ENCODE measurements at places on chromosomes 2 and 18. TPM values are rescaled to one million over a fixed set of nuclear protein-coding genes. Genes with fewer than 3 reads are reported as not detected.
A peak's percentile ranks its signal among the peaks of the same experiment; 100 is the strongest.

DNA sequence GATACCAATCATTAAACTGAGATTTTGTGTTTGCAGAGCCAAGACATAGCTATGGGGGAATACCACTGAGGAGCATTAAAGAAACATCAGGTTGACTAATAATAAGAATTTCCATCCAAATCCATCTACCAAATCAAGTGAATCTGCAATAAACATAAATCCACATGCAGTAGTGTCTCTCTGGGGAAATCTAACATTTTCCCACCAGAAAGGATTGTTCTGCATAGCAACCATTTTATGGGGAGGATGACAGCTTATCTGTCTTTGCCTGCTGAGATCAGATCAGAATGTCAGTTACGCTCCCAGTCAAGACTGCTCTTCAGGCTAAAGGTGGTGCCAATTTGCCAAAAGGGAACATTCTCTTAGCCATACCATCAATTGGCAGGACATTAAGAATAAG, 1098.9 kb upstream of the CHAC2 start:
- no peak for DNase-seq

DNA sequence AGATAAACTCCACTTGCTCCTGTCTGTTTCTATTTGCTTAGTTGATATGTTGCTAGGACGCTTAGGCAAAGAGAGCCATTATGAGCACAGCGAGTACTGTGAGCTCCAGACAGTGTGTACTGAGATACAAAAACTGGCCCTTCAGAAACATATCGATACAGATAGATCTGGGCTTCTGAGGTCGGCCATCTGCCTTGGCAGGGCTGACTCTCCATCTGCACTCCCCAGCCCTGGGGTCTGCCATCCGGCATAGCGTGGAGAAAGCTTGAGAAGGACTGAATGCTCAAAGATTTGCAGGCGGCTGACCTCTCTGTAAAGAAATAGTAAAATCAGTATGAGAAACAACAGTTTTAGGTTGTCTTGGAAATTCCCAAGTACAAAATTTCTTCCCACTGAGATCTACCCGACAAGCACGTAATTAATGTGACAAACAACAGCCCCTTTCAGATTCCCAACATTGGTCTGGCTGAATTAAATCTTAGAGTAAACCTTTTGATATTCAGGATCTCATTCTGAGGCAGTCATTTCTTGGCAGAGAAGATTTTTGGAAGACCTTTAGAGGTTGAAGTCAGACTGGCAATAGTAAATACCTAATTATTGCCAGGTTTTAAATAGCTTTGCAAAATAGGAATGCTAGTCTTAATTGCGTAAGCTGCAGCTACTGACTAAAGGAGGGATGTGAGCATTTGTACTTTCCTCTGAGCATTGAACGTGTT, 127.4 kb downstream of the CHST9 start:
- DNase-seq: no peak

DNA sequence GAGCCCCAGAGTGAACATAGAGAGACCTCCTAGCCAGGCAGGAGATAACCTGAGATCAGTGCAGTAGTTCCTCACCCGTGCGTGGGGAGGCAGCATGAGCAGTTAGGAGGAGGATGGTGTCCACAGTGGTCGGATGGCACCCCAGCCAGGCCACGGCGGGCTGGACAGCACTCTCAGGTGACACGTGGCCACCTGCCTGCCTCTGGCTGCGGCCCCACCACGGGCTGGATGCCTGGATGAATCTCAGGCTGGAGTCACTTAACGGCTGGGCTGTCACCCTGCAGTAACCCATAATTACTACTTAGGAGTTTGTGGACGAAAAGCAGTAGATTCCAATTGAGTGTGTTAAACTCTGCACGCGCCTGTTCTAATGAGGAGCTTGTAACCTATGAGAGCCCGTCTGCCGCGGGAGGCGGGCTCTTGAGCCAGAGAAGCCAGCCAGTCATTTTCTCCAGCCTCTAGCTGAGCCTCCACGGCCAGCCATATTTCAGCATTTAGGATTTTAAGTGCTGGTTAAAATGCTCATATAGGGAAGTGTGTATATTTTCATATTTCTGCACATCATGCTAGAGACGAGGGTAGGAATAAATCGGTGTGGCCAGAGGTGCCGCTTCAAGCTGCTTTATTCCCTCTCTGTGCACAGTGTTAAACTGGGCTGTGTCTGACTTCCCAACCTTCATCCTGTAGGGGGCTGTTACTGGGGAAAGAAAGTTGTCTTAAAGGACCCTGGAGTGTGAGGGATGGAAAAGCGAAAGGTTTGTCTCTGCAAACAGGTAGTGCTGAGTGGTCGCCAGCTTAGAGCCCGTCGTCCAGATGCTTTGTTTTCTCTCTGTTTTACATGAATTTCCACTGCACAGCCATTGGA, 144.0 kb downstream of the GLI2 start:
- no peak for DNase-seq

GRCh38 chr2:17940091-17940630, 61.7 kb downstream of the KCNS3 start:
- no peak for DNase-seq

- DNase-seq: no peak
Observed at GRCh38 chr2:173970516-173970924, 5.3 kb upstream of the SP3 start.

GRCh38 chr2:203913947-203914346, 22.6 kb upstream of the ICOS start:
- peak; percentile 65 for DNase-seq

ACP1 gene
- 62.0 TPM for total RNA-seq

GRCh38 chr2:237720957-237721356, 77.6 kb upstream of the RBM44 start:
- DNase-seq: no peak

GRCh38 chr2:188598551-188598950, 306.9 kb downstream of the GULP1 start:
- DNase-seq: peak; percentile 41

SCYGR6 gene
- not detected for total RNA-seq

KYNU gene
- 0.33 TPM for total RNA-seq

DNA sequence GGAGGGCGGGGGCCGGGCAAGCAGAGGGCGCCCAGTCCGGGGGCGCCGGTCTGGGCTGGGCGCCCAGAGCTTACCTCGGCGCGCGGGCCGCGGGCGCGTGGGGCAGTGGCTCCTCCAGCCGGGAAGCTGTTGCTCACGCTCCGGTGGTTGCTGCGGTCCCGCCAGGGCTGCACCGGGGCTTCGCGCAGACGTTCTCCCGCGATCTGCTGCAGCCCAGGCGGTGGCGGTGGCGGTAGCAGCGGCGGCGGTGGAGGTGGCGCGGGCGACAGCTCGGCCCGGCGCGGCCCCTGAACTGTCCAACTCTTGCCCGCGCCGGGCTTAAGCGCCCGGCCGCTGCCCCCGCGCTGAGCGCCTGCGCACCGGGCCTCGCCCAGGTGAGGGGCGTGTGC, 391 bp downstream of the ZNF385B start:
- no peak for DNase-seq

TMEM37 gene
- total RNA-seq: 22.1 TPM

GRCh38 chr2:224160917-224161316, 121.8 kb upstream of the SERPINE2 start:
- peak; percentile 8 for DNase-seq

DNA sequence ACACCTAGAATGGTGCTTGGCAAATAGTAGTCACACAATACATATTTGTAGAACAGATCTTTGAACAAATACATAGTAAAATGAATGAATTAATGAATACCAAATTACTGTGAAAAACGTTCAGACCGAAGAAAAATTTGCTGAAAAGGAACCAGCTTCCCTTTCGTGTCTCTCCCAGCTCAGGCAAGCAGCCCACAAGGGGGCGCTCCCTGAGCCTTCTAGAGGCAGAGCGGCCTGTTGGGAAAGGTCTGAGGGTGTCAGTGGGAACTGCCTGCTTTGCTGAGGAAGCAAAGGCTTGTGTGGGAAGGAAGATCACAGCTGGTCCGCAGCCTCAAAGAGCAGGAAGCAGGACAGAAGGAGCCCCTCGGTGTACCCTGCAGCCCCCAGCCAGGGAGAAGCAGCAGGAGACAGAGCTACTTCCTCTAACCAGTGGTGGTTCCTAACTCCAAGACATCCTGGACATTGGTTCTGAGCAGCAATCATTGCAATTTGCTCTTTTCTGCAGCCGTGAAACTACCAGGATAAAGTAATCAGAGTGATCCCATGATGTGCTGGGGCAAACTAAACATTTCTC, 231.1 kb downstream of the ANKRD30B start:
- DNase-seq: peak; percentile 57

DNA sequence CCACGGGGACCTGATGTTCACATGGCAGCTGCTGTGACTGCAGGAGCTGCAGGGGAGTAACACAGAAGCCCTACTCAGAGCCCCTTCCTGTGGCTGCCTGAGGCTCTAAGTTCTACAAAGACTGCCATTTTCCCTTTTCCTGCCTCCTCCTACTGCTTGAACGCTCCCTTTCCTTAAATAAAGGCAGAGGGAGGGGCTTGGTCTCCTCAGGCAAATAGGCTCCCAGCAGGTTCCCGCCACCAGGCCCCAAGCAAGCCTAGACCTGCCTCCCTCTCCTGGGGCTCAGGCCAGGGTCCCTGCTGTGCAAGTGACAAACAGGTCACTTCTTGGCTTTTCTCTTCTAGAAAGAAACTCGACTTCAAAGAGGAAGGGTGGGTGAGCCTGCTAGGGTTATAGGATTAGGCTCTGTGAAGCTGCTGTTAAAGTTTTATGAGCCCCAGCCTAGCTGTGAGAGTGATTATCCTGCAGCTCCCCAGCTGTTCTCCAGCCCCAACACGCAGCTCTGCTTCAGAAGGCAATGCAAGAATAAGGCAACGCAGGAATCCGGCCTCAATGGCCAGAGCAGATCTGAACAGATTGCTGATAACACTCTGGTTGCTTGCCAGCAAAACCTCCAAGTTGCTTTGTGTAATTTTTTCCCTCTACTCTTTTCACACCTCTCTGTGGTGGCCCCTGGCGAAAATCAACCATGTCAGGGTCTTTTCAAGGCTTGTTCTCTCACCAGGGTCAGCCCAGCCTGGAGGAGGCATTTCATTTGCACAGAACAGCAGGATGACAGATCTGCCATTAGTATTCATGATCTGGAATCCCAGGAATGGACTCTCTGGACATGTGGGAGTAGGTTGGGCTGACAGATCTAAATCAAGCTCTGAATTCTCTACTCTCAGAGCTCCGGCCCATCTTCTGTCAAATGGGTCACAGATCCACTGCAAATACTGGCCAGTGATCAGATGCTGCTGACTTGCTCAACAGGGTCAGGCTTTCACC, 71.3 kb downstream of the MRO start:
- DNase-seq: no peak

NOL4 gene
- 1.3 TPM for total RNA-seq

ACMSD gene
- not detected for total RNA-seq

DNA sequence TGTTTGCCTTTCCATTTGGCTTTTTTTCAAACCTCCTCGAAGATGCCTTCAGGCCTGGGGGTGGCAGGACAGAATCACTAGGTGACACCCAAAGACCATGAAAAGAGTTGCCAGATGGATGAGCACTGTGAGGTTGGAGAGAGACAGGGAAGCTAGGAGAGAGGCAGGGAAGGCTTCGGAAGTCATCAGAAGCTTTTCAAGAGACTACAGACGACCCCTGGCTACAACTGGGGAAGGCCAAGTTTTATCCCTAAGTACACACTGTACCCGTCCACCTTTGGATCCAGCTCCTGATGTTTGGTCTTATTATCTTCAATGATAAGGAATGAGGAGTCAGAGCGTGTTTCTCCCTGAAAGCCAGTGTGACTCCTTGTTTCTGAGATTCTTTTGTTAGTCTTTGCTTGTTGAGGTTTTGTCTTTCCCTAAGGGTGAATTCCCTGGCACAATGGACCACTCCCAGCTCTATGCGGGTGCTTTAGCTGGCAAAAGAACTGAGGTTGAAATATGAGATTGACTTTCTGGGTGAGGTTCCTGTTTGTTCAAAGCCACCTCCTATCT, 33.4 kb upstream of the SLC9A2 start:
- DNase-seq: no peak

GRCh38 chr2:239179851-239180371, 220.9 kb downstream of the HDAC4 start:
- no peak for DNase-seq

PECR gene
- 6.5 TPM for total RNA-seq

DNA sequence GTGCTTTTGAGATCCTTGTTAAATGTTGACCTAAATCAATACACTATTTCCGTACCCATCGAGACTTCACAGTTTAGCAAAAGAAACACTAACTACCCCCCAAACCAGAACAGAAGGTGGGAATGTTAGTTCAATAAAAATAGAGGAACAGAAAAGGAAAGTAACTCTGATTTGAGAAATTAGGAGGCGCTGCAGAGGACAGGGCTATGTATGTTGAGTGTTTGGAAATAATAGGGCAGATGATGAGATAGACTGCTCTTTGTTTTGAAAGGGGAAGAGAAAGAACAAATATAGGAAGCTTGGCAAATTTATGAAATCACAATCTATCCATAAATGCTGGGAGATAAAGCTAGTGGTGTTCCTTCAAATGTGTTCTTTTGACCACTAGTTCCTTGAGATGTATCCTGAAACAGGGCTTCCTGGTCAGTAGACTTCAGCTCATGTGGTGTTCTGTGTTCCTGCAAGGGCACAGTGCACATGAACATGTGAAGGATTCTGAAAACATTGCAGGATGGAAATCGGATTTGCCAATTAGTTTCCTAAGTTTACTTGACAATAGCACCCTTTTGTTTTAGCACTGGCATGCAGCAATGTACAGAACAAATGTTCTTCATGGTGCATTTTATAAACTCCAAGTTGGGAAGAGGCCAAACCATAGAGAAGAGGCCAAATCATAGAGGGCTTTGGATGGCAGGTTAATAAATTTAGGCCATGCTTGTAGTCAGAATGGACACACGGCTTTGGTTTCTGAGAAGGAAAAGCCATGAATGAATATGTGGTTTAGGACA, 39.8 kb downstream of the RHBDD1 start:
- DNase-seq: no peak

GRCh38 chr2:85444629-85445172, 26.2 kb downstream of the SH2D6 start:
- no peak for DNase-seq

DOCK10 gene
- total RNA-seq: 2.0 TPM

- DNase-seq: peak; percentile 35
Observed at GRCh38 chr18:12656938-12657683, 796 bp downstream of the SPIRE1 start.

DNA sequence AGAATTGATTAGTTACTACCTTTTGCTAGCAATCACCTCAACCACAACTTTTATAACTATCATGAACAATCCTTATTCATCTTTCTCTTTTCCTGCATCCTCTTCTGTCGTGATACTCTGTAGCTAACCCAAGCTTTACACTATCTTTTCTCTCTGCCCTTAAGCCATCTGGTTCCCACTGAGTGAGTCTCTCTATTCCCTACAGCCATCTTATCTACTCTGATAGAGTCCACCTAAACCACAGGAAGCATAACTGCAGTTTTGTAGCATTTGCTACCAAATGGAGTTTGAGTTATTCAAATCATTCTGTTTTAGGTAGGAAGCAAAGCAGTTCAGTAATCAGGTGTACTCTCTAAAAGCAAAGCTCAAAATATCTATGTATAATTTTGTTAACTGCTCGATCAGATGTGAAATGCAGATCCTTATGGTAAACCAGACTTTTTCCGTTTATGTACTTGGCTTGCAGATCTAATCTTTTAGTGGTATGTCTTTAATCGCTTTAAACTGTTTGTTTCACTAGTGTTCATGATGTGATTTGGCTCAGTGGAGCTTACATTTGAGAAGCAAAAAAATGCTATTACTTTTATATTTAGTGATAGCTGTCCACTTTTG, 91.0 kb downstream of the CSRNP3 start:
- no peak for DNase-seq

All from body of pancreas (tissue), 4 donors.